ENCODE measurements at places on chromosomes 6 and 20. TPM values are rescaled to one million over a fixed set of nuclear protein-coding genes. Genes with fewer than 3 reads are reported as not detected.

HLA-DRA gene
- total RNA-seq = 0.53 TPM

POU5F1 gene
- total RNA-seq = not detected

RIPOR3 gene
- 0.14 TPM for total RNA-seq

RSPH4A gene
- 0.06 TPM for total RNA-seq

DNA sequence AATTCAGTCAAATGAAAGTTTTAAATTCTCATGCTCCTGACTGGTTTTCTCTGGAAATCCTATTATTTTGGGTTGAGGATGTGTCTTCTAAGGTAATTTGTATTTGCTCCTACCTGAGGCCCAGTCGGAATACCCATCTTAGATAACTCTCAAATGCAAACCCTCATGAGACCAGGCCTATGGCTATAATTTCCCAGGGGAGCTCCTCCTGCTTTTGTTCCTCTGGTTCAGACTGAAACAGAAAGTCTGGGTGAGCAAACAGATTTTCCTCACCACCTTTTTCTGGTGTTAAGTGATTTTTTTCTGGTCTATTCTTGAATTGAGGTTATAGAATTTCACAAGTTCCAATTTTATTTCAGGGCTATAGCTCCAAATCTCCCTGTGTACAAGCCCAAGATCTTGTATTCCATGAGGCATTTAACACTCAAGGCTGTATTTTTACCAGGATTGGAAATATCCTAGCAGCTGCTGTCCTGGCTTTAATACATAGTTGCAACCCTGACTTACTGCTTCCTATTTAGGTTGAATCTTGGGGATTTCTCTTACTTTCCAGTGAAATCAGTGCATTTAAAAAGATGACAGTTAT lies 169.1 kb upstream of the PTCHD4 start:
- DNase-seq = no peak

GRCh38 chr6:62324834-62325233 lies 38.8 kb upstream of the KHDRBS2 start:
- DNase-seq = no peak

DNA sequence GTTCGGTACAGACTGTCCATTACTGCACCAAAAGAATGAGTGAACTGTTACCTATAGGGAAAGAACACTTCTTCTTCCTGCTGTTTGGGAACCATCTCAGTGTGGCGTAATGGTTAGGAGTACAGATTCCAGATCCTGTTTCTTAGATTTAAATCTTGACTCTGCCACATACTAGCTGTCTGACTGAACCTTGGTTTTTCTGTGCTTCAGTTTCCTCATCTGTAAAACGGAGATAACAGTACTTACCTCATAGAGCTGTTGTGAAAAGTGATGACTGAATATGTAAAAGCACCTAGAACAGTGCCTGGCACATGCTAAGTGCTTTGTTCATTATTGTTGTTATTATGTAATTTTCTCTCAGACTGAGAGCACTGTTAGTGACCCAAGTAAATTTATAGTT lies 39.8 kb downstream of the STX11 start:
- no peak for DNase-seq

- DNase-seq = no peak
Observed at GRCh38 chr6:117503211-117503610, 20.7 kb downstream of the DCBLD1 start.
